HS-27A (cell line): ENCODE measurements at places on chromosomes 6 and 20.

DNA sequence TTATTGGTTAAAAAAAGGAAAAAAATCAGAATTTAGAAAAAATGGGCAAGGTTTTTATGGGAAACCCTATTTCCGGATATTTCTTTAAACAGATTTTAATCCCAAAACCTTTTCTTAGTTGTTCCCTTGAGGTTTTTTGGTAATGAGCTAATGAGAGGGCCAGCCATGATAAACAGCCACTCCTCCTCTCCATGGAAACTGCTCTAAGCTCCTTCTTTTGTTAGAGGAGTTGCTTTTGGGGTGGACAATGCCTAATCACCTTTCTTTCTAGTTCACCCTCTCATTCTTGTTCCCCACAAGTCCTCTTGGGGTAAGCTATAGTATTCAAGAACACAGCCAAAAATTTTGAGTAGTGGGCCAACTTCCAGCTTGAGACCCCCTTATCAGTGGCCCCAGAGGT, 105.0 kb upstream of the FAM184A start:
- DNase-seq: no peak

- DNase-seq: no peak
These were observed 40.4 kb upstream of the ARFGEF2 start for GRCh38 chr20:48880981-48881657.

GRCh38 chr6:76684875-76685274, 612.4 kb upstream of the IMPG1 start:
- no peak for DNase-seq

DNA sequence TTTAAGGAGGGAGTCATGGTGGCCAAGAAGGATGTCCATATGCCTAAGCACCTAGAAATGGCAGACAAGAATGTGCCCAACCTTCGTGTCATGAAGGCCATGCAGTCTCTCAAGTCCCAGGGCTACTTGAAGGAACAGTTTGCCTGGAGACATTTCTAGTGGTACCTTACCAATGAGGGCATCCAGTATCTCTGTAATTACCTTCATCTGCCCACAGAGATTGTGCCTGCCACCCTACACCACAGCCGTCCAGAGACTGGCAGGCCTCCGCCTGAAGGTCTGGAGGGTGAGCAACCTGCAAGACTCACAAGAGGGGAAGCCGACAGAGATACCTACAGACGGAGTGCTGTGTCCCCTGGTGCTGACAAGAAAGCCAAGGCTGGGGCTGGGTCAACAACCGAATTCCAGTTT, 115.0 kb downstream of the HFE start:
- DNase-seq: no peak

DNA sequence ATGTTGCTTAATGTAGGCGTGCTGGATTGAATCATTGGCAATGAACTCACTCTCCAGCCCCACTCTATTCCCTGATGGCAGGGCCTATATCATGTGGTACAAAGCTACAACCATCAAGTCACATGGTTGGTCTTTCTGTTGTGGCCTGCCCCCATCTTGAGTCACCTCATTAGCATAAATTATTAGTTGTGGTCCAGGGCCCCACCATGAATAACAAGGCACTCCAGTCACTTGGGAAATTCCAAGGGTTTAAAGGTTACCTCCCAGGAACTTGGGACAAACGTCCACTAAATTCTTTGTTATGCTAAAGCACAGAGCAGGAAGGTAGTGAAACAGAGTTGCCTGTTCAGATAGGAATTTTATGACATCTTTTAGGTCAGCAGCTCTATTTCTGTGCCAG, 193.7 kb downstream of the SLC35F1 start:
- DNase-seq: no peak

GRCh38 chr6:82506526-82506925, 142.9 kb downstream of the TPBG start:
- DNase-seq: no peak

DNA sequence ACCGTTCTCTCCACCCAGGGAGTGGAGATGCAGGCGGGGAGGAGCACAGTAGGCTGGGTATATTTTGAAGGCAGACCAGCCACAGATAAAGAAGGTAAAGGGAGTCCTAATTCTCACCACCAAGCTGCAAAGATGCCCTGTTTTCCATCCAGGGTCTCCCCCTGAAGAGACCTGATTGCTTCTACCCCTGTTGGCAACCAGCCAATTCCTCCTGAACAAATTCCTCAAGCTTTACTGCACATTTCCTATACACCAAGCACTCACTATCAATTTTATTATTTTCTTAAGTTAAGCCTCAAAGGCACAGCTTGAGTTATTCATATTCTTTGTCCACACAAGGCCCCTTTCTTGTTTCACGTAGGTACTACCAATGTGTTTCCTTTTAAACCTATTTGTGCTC, 214.4 kb downstream of the EYA2 start:
- DNase-seq: no peak

DNA sequence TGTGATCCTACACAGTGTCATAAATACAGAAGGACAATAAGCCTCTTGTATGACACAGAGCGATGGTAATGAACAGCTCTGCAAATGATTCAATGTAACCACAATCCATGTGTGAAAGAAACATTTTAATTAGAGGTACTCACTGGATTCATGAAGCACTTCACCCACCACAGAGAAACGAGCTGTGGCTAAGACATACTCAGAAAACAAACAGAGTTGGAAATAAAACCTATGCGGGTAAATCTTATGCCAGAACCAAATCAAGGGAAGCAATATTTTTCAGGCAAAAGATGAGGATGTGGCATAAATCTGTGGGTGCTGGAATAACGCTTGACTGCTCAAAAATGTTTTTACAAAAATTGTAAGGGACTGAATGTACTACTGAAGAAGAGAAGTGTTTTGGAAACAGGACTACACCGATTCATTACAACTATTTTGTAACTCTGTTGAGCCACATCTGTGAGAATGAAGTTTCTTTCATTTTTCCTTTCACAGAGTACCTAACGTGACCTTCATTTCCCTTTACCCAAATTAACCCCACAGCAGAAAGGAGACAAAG, 112.1 kb downstream of the WDR27 start:
- DNase-seq: no peak

GRCh38 chr20:36975099-36975818, 23.8 kb upstream of the SAMHD1 start:
- no peak for DNase-seq

DNA sequence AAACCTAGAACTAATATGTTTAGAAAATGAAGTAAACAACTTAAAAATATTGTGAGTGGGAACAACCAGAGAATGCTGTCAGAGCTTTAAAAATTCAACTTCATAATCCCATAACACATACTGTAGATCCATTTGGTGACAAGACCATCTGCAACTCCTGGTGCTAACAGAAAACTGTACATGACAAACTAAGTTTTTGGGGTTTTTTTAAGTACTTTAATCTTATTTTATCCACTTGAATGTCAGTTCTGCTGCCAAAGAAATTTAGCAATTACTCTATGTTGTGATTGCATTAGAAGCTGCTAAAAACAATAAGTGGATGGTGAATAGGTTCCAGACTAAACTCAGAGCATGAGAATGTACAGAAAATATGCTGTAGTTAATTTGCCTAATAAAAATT, 345.4 kb downstream of the COL12A1 start:
- DNase-seq: no peak

DNA sequence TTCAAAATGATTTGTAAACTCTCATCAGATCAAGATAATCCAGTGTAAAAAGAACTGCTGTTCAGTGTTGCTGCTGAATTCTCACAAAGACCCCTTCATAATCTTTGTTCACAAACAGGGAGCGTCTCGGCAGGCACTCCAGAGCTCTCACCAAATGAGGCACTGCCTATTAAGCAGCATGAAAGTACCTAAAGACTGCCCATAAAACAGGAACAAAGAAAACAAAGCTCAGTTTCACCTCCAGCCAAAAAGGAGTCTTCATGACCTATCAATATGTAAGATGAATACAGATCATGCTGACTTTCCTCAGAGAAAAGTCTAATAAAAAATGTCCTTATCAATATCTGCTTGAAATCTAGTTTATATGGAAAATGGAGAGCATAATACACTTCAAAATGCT, 41.8 kb downstream of the GPR63 start:
- DNase-seq: no peak

DNA sequence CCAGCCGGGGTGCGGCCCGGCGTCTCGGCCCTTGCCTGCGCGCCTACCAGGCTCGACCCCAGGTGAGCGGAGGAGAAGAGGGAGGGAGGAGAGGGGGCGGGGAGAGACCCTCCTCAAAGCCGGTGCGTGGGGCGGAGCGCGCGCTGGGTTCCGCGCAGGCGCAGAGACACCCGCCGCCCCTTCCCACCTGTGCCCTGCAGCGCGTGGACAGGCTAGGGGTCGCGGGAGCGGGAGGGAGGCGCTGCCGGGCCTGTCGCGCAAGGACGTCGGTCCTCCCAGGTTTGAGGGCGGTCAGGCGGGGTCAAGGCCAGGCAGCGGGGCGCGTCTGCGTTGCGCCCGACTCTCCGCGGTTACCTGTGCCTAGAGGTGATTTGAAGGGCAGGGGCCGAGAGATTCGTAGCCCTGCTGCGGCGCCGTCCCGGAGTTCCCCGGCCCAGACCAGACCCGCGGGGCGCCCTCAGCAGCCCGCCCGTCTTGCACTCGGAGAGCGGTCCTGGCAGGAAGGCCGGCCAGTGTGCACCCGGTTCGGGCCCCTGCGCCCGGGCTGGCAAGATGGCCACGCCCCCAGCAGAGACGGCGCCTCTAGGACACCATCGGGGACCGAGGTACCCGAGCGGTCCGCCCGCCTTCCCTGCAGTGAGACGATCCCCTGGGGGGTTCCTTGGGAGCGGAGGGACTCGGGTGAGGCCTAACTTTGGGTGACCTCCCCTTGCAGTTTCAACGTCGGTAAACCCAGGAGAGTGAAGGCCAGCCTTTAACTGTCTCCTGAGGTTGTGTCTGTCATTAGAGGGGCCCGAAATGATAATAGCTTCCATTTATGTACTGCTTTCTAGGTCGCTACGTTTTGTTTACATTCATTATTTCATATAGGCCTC, 546 bp downstream of the C6orf136 start:
- no peak for DNase-seq

DNA sequence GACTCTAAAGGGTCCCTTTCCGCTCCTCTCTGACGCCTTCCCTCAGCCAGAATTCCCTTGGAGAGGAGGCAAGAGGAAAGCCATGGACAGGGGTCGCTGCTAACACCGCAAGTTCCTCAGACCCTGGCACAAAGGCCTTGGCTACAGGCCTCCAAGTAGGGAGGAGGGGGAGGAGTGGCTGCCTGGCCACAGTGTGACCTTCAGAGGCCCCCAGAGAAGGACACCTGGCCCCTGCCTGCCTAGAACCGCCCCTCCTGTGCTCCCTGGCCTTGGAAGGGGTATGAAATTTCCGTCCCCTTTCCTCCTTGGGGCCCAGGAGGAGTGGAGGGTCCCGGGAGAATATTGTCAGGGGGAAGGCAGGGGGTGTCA, 2.7 kb downstream of the VEGFA start:
- DNase-seq: peak; percentile 12

GRCh38 chr6:46948699-46949098, 27.0 kb upstream of the ADGRF5 start:
- no peak for DNase-seq

DNA sequence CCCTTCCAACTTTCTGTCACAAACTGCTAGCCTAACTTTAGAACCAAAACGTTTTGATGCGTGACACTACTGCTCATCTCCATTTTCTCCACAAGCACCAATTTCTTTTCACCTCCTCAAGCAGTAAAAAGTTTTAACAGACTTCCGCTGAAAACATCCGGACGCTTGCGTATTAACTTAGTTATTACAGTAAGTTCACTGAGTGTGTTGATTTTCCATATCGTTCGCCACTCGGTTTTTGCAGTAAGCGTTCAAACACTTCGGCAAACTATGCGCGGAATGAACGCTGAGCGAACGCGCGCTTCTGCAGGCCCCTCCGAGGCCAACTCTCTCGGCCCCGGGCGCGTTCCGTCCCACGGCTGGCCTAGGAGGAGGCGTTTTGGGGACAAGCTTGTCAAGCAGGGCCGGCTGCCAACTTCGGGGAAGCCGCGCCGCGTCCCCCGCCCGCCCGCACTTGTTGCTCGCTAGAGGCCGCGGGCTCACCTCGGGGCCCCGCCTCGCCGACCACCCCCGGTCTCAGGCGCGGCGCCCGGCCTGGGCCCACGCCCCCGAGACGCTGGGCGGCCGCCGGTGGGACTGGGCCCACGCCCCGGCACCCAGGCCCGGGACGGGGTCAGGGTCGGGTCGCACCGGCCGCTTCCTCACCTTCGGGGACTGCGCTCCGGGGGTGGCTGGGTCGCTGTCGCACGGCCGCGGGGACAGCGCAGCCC, 945 bp downstream of the PHF10 start:
- peak; percentile 48 for DNase-seq

GRCh38 chr6:40536442-40536841, 50.7 kb downstream of the LRFN2 start:
- no peak for DNase-seq
